Liver (tissue), 10 donors: ENCODE measurements at places on chromosomes 4 and X. TPM values are rescaled to one million over a fixed set of nuclear protein-coding genes. Genes with fewer than 3 reads are reported as not detected.

TMSB15A gene
- total RNA-seq = not detected

ADAM29 gene
- total RNA-seq = not detected

NUP54 gene
- total RNA-seq = 20.2 TPM

HEPH gene
- total RNA-seq = 2.4 TPM

DNA sequence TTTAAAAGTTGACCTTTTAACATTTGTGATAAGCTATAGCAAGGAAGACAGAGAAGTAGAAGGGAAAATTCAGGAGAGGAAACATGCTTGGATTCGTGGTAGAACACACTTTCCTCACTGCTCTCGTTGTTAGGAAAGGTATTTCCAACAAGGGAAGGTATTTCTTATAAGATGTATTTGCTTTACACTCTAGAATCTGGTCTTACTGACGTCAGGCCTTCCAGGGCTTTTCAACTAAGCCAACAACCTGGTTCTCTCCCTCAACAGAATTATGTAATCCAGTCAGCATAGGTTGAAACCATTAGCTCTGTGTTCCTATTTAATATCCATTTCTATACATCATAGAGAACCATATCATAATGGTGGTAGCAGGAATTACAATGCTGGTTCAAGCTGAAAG is 241.9 kb downstream of the SLC39A8 start:
- no peak for DNase-seq
- H3K27ac ChIP-seq = no peak overlapping the region
- no peaks in the 10 kb centered on the region for H3K27me3 ChIP-seq
- no peaks in the 10 kb centered on the region for H3K36me3 ChIP-seq
- H3K4me3 ChIP-seq = no peak overlapping the region

- DNase-seq = no peak
- no peaks in the 10 kb centered on the region for H3K4me1 ChIP-seq
- no peak overlapping the region for H3K27ac ChIP-seq
- no peaks in the 10 kb centered on the region for H3K36me3 ChIP-seq
- no peak overlapping the region for H3K4me3 ChIP-seq
Observed at GRCh38 chrX:38970074-38970473, 168.8 kb downstream of the MID1IP1 start.

DNA sequence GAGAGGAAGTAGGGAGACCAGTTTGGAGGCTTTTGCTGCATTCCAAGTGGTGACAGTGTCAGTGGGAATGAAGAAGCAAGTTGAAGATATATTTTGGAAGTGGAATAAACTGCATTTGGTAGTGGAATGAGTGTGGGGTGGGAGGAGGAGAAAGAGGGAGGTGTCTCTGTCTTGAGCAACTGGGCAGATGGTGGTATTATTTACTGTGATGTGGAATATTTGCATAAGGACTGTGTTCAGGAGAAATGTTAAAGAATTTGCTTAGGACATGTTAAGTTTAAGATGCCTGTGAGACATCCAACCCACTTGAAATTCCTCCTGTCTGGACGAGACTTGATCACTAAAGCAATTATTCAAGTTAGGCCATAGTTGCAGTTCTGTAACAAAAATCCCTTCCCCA is 448.9 kb upstream of the AMOT start:
- no peak overlapping the region for H3K4me3 ChIP-seq
- H3K27ac ChIP-seq = no peak overlapping the region
- DNase-seq = no peak
- no peaks in the 10 kb centered on the region for H3K4me1 ChIP-seq

DNA sequence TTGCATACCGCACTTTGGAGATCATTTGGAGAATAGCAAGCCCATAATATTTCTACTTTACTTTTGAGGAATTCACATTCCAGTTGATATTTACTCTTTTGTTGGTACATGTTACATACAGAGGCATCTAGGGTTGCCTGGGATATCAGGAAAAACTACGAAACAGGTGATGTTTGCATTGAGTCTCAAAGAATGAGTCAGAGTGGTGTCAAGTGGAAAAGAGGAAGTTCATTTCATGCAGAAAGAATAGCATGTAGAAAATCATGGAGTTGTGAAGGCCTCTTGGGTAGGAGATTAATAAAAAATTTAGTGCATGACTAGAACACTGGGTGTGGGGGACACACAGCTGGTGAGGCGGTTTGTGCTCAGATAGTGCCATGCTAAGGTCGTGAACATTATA is 33.5 kb upstream of the ELOVL6 start:
- no peaks in the 10 kb centered on the region for H3K36me3 ChIP-seq
- no peak overlapping the region for H3K4me3 ChIP-seq
- no peak overlapping the region for H3K27ac ChIP-seq
- H3K27me3 ChIP-seq = no peaks in the 10 kb centered on the region
- no peak for DNase-seq
- no peaks in the 10 kb centered on the region for H3K4me1 ChIP-seq

- no peak overlapping the region for H3K4me3 ChIP-seq
- no peak overlapping the region for H3K27ac ChIP-seq
- no peaks in the 10 kb centered on the region for H3K4me1 ChIP-seq
- no peaks in the 10 kb centered on the region for H3K27me3 ChIP-seq
Observed at GRCh38 chr4:8312976-8313375, 43.4 kb downstream of the HTRA3 start.

DNA sequence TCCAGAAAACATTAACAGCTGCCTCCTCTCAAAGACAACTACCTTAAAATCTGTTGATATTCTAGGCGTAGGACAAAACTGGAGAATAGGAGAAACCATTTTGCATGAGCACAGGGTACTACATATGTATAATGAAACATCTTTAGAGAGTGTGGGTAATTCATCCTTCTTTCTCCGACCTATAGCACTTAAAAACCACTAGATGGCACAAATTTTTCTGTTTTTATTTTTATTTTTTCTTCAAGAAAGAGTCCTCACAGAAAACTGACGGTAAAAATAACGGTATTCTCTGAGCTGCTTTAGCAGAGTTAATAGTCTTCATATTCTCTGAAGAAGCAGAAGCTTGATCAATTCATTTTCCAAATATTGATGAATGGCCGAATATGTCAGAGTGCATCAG is 14.6 kb downstream of the SMIM31 start:
- H3K27me3 ChIP-seq = no peaks in the 10 kb centered on the region
- H3K36me3 ChIP-seq = no peaks in the 10 kb centered on the region
- H3K4me1 ChIP-seq = peaks cover 9% of the 10 kb centered on the region
- H3K4me3 ChIP-seq = no peak overlapping the region
